Kidney capillary endothelial cell (primary cell): ENCODE measurements at places on chromosomes 3 and 15.

GRCh38 chr15:40040770-40041169 lies 1.8 kb upstream of the SRP14 start:
- DNase-seq = no peak

- DNase-seq = no peak
Observed at GRCh38 chr3:50604628-50605588, 6.7 kb downstream of the CISH start.

DNA sequence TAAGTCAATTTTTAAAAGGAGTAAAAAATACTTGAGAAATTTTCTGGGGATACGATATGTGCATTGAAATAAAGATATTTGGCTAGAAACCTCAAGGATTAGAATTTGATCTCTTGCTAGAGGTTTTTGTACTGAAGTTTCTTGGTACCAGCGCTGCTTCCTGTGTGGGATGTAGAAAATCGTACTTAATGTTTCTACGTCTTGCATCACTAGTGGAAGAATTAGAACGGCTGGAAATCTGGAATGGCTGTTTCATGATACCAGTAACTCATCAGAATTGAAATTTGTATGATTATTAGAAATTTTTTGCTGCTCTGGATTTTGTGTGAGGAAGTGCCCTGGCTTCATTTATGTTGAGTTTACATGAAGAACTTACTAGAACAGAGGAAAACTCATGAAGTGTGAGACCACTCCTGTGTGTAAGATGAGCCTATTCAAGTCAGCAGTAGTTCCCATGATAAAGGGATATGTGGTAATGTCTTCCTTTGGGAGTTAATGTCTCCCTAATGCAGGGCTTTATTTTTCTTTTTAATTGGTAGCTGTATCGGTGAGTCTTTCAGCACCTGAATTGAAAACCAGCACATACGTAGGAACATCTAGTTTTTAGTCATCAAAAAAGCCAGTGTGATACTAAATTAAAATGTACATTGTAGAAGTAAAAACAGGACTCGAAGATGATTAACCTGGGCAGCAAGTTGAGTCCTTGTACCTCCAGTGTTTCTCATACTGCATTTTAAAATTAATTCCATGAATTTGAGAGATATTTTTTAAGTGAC lies 3.2 kb downstream of the KBTBD8 start:
- no peak for DNase-seq

DNA sequence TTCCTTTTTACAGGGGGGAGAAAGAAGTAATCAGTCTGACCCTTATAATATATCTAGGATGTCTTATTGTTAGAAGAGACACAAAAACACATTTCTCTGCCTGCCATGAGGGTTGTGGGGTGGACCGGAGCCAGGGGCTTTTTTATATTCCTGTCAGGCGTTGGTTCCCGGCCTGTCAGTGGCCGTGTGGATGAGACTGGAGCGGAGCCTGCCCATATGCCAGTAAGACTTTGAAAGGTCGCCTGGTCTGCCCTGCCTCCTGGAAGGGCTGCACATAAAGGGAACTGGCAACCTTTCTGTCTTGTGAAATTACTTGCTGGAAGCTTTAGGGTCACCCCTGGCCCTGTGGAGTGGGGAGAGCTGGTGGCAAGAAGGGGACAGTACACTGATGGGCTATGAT lies 34.7 kb downstream of the MAP3K13 start:
- DNase-seq = no peak

DNA sequence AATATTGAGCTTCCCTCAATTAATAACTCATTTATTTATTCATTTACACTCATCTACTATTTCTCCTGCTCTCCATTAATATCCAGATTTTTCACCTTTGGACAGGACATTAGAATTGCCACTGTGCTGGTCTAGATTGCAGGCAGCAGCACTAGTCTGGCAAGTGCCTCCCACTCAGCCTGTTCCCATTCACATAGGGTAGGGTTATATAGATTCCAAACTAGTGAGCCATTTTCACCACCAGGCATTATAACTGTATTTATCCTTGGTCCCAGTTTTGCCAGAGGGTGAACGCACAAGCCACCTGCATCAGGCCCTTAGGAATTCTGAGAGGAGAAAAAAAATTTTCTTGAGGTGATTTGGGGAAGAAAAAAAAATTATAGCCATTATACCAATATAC lies 44.5 kb downstream of the ANAPC13 start:
- DNase-seq = no peak

DNA sequence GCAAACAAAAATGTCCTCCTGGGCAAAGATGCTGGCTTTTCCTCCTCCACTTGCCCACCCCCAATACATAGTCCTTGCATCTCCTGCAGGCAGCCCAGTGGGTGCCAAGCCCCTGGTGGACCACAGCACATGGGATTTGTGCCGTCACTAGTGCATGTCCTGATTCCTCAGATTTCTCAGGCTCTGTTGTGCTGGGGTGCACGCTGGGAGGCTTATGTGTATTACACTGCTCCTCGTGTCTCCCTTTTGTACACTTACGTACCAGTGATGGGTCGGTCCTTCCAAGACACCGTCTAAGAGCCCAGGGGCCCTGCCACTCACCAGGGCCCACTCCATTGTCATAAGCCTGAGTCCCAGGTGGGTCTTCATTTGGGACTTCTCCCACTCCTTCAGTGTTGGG lies 70.1 kb downstream of the PLXNA1 start:
- no peak for DNase-seq

DNA sequence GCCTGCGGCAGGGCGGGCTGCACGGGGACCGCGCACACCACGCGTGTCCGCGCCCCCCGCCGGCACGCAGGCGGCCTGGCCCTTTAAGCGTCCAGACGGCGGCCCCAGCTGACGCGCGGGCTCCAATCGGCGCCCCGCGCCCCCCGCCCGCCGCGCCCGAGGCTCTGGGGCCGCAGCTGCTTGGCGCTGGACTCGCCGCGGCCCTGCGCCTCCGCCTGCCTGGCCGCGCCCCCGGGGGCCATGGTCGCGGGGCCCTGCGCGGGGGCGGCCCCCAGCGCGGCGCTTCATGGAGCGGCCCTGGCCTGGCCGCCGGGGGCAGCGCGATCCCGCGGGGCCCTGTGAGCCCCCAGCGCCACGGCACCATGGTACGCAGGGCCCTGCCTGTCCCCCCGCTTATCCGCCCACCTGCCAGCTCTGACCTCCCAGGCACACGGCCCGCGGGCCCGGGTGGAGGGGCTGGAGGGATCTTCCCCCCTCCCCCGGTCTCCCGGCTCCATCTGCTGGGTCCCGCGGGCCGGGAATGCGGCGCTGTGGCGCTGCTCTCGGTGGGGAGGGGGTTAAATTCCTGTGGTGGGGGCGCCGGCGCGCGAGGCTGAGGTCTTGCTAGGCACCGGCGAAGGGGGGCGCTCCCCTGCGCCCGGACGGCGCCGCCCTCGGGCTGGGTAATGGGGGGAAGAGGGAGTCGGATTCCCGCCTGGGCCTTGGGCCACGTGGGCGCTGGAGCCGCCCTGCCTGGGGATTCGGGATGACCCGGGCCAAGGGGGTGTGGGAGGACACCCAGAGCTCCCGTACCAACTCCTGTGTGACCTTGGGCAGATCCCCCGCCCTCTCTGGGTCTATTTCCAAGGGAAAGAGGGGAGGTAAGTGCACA lies 1.1 kb downstream of the ZBTB47 start:
- peak; percentile 43 for DNase-seq

DNA sequence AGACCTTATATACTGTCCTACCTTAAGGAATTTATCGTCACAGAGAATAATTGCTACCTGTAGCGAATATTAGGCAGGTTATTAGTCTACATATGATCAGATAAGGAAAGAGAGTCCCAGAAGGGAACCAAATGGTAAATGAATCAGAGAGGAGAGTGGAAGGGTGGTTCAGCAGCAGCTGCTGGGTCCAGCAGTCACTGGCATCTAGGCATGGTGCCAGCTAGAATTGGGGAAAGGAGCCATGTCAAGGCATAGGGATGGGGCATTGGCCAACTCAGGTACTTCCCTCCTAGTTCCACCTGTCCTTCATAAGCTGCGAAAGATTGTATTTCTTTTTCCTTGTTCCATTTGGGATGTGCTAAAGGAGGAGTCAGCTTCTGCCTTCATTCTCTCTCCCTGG lies 23.4 kb downstream of the HACD3 start:
- no peak for DNase-seq

- DNase-seq = no peak
Observed at GRCh38 chr3:74463515-74463914, 150.9 kb downstream of the CNTN3 start.

- DNase-seq = peak; percentile 56
Observed at GRCh38 chr3:14780927-14781507, 37.7 kb upstream of the FGD5 start.

- DNase-seq = no peak
Observed at GRCh38 chr15:87901926-87902690, 354.4 kb downstream of the NTRK3 start.

GRCh38 chr15:99167640-99168039 lies 62.8 kb downstream of the SYNM start:
- no peak for DNase-seq

- no peak for DNase-seq
Observed at GRCh38 chr3:74443102-74443501, 171.4 kb downstream of the CNTN3 start.

- no peak for DNase-seq
Observed at GRCh38 chr3:53334742-53335141, 12.6 kb downstream of the DCP1A start.

DNA sequence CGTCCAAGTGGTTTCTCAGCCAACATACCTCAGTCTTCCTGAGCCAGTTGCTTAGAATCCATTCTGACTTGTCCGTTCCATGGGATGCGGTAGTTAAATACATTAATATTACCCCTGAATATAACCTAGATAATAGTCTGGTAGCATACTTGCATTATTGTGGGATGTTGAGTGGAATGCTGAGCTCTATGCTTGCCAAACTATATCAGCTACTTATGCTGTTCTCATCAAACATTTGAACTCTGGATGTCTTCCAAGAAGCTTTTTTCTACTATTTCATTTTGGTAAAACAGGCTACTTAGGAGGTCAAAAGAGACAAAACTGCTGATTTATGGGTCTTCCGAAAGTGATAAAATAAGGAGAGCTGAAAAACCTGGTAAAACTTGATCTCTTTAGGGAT lies 429.5 kb downstream of the NAALADL2 start:
- no peak for DNase-seq

DNA sequence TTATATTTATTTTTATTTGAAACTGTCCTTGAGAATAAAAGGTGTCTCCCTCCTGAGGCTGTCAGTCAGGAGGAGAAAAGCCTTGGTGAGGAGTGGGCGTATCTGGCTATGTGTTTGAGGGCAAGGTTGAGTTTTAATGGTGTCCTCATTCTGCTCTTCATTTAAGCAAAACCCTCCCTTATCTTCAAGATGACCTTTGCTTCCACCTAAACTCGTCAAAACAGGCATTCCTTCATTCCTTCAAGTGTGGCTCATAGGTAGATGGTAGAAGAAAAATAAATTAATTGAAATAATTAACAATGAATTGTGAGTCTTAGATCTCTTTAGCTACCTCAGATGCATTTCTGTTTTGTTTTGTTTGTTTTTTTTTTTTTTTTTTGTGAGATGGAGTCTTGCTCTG lies 39.4 kb upstream of the ATOSA start:
- no peak for DNase-seq

GRCh38 chr3:109743981-109744380 lies 406.6 kb upstream of the DPPA4 start:
- no peak for DNase-seq

DNA sequence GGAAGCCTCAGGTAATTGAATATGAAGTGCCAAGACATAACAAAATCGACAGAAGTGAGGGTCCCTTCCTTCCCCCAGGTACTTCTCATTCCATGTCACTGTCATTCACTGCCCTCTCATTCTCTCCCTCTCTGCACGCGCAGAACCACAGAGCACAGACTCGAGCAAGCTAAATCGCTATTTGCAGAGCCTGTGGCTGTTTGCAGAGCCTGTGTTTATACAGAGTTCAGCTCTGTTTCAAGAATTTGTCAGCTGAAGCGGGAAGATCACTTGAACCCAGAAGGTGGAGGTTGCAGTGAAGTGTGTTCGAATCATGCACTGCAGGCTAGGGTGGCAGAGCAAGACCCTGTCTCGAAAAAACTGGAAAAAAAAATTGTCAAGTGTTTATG lies 2.5 kb downstream of the VILL start:
- no peak for DNase-seq

DNA sequence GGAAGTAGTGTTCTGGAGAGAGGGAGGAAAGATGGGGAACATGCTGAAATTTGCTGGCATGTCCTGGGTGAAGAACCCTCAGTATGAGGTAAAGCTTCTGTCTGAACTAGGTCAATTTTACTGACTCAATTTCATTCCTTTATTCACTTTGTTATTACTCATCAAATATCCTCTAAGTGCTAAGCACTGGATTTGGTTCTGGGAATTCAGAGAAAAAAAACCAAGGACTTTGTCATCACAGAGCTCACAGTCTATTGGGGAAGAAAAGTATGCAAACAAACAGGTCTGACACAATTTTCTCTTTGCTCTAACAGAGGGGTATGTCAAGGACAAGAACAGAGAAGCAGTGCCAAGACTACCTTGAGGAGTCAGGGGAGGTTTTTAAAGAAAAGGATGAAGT lies 68.0 kb downstream of the TFG start:
- DNase-seq = no peak

GRCh38 chr3:156554515-156554841 lies 439 bp downstream of the SSR3 start:
- DNase-seq = no peak

DNA sequence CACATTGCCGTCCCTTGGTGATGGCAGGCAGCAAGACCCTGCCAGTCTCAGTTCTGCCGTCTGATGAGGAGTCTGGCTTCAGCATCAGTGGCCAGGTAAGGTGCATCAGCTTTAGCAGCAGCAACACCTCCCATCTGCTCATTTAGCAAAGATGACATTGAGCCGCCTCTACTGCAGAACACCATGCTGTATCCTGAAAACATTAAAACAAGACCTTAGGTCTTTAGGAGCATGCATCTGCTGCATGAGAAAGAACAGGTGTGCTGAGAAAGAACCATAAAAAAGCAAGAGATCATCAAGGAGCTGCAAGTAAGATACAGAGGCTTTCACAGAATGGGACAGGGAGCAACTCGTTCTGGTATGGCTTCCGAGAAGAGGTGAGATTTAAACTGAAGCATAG lies 87.5 kb downstream of the SCN11A start:
- DNase-seq = no peak

DNA sequence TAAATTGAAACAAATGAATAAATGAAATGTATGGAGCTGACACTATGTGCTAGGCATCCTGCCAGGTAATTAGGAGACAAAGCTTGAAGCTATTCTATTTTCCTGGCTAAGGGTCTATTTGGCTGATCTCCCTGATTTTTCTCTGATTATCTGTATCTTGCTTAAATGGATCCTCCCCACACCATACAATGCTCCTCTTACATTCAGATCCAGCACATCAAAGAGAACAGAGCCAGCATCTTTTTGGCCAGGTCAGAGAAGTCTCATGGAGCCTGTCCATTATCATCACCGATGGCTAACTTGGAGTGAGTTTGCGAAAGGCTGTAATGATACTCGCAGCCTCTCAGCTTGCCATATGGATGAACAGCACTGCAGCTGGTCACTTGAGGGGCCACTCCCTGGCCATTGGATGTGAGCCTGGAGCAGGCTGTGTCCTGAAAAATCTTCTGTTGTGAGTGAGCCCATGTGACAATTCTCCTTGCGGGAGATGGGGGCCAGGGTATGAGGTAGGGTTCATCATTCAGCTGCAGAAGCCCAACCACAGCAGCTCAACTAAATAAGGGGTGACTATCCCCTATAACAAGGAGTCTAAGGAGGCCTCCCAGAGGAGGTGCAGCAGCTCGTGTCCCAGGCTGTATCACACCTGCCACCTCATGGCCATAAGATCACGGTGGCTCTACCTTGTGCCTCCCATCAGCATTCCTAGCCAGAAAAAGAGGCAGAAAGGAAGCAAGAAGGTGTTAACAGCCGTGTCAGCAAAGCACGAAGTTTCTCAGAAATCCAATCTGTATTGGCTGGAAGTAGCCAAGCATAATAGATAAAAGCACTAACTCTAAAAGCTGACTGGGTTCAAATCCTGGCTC lies 69.3 kb upstream of the ST8SIA2 start:
- DNase-seq = no peak

GRCh38 chr3:132593947-132594323 lies 3.1 kb upstream of the ACKR4 start:
- peak; percentile 89 for DNase-seq
